Kidney epithelial cell (primary cell): ENCODE measurements at places on chromosomes 1 and 21.

GRCh38 chr21:24367936-24368335 is 1239.3 kb downstream of the MRPL39 start:
- DNase-seq = no peak

DNA sequence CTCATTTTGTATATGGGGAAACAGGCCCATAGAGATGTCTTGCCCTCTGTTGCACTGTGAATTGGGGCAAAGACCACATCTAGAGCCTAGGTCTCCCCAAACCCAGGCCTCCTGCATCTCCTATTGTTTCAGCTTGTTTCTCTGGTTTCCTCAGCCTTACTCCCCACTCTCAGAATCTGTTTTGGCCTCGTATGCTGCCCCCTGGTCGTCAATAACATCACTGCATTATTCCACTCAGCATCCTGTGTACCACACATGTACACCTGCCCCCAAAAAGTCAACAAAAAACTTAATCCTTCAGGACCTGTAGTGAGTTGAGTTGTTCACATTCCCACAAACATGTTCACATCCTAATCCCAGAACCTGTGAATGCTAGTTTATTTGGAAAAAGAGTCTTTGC is 184.8 kb downstream of the BRINP2 start:
- DNase-seq = no peak

- no peak for DNase-seq
These were observed 21.2 kb upstream of the PLA2G2C start for GRCh38 chr1:20207546-20207945.

DNA sequence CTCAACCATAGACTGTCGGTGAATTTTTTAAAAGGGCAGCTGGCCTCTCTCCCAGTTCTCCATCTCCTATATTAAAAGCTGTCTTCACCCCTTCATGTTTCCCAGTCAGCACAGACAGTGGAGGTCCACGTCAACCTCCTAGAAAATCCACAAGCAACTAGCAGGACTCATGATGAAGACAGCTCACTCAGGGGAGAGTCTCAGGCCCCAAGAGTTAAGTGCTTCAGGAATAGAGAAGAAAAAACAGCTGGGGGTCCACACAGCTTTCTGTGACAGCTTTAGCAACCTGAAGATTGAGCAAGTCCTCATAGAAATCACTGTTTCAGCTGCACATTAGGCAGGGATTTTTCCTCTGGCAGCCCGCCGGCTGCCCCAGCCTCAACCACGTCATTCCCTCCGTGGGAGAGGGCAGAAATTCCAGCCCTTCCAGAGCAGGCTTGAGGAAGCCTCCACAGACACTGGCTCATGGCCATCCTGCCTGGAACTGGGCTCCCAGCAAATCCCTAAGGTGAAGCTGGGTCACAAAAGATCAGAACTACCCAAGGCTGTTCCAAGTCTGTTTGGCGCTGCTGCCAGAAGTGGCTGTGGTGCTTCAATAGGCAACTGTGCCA is 15.2 kb downstream of the GPR161 start:
- DNase-seq = no peak

GRCh38 chr1:225987491-225988316 is 11.4 kb downstream of the SDE2 start:
- no peak for DNase-seq

- no peak for DNase-seq
These were observed 1.1 kb upstream of the PHTF1 start for GRCh38 chr1:113760102-113761080.
